ENCODE measurements at places on chromosomes 11 and 22. TPM values are rescaled to one million over a fixed set of nuclear protein-coding genes. Genes with fewer than 3 reads are reported as not detected.

- DNase-seq: no peak
These were observed 2.1 kb downstream of the PNPLA3 start for GRCh38 chr22:43925433-43926348.

GRCh38 chr11:11297578-11297977, 55.5 kb downstream of the CSNK2A3 start:
- no peak for DNase-seq

DNA sequence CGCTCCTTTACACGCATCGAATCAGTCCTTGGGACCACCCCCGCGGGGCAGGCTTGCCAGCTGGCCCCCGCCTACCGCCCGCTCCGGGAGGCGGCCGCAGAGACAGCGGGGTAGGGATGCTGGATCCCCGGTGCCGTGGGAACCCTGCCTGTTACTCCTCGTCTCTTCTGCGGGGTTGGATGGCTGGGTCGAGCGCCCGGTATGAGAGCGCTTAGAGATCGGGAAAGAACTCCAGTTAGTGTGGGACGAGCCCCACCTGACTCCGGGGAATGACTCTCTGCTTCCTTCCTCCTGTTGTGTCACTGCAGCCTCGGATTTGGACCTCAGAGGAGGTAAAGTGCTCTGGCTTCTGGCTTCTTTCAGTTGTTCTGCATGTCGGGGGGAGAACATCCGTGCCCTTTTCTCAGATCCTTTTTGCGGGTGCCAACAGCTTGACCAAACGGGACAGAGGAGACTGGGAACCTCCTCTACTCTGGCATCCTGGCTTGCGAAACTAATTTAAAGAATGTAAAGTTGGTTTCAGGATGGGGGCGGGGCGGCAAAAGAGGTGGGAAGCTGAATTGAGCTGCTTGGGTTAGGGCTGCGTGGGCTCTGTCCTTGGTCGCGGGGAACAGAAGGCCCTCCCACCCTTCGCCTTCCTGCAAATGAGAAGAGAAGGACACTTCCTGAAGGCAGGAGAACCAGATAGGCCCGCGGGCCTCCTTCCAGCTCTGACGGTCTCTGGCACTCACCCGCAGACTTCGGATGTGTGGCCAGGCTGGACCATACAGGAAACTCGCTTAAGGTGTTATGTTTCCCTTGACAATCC, 938 bp downstream of the LAYN start:
- peak; percentile 75 for DNase-seq

- DNase-seq: no peak
These were observed 1949.4 kb upstream of the RAG2 start for GRCh38 chr11:38547462-38547861.

Gene EFCAB6
- 2.8 TPM for total RNA-seq

DNA sequence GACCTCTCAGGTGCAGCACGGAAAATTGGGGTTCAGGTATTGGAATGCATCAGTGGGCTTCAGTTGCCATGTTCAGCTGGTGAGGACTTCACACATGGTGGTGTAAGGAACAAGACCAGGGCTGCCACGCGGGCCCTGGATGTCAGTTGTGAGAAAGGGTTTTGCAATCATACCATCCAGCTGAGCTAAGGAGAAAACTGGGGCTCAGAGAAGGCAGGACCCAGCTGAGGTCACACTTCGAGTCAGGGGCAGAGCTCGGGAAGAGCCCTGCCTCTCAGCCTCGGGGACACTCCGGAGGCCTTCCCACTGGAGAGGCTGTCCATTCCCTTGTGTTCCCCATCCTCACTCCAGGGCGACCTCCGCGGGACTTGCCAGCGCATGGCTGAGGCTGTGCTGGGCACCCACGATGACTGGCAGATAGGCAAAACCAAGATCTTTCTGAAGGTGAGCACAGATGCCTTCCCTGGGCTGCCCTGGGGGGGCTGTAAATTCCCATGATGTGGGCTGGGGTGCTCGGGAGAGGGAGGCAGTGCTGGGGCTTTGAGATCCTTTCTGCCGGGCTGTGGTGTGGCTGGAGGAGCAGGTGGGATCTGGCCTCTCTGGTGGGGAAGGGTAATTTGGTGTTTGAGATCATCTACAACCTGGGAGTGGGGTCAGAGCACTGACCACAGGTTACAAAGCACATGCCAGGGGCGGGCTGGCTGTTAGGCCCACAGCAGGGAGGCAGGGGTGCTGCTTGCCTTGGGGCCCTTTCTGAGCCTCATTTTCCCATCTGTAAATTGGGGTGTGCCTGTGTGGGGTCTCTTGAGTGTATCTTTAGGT, 47.2 kb downstream of the MYO7A start:
- no peak for DNase-seq

DNA sequence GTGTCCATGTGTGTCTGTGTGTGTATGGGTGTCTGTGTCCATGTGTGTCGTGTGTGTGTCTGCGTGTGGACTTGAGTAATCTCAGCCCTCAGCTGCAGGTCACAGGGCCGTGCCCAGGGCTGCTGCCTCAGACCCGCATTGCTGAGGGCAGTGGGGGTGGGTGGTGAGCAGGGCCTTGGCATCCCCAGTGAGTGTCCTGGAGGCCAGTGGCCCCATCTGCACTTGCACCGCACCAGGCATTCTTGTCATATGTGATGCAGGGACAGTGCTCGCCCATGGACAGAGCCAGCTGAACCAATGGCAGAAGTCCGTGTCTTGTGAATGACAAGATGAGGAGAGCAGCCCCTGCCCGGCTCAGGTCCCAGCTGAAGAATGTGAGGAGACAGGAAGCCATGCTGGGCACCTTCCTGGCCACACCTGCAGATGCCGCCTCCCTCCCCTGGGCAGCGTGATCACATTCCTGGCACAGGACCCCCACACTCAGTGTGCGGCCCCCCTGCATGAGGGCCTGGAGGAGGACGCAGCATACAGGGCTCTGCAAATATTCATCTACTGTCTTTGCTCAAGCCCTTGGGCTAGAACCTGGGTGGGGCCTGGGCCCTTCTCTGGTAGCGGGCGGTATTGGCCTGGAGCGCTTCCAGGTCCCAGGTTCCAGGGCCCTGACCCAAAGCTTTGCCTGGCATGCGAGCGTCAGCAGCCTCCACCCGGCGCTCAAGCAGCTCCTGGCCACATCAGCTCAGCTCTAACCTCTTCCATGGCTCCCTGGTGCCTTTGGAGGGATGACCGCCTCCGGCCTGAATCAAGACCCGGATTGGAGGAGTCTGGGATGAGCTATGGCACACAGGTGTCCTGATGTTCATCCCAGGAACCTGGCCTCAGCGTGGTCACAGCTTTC, 3.9 kb downstream of the ALDH3B2 start:
- DNase-seq: no peak

Gene SLC6A5
- not detected for total RNA-seq

- no peak for DNase-seq
These were observed 14.4 kb downstream of the DCDC1 start for GRCh38 chr11:31355131-31355530.

GRCh38 chr22:47806894-47807293, 1044.4 kb downstream of the TBC1D22A start:
- no peak for DNase-seq

Gene IGLL5
- total RNA-seq: 130 TPM

DNA sequence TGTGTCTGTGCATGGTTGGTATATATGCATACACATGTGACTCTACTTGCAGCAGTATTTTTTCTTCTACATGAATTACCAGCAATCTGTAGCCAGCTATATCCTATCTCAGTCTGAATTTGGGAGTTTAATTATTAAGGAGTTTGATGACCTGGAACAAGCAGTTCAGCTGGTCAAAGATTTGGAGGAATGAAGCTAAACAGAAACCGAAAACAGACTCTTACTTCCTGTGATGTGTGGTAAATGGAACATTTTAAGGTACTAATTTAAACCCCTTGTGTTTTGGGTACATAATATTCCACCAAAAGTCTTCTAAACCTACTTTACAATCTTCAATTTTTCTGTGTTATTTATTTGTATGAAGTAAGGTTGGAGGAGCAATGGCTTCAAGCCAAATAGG, 124.4 kb upstream of the PGR start:
- DNase-seq: no peak

DNA sequence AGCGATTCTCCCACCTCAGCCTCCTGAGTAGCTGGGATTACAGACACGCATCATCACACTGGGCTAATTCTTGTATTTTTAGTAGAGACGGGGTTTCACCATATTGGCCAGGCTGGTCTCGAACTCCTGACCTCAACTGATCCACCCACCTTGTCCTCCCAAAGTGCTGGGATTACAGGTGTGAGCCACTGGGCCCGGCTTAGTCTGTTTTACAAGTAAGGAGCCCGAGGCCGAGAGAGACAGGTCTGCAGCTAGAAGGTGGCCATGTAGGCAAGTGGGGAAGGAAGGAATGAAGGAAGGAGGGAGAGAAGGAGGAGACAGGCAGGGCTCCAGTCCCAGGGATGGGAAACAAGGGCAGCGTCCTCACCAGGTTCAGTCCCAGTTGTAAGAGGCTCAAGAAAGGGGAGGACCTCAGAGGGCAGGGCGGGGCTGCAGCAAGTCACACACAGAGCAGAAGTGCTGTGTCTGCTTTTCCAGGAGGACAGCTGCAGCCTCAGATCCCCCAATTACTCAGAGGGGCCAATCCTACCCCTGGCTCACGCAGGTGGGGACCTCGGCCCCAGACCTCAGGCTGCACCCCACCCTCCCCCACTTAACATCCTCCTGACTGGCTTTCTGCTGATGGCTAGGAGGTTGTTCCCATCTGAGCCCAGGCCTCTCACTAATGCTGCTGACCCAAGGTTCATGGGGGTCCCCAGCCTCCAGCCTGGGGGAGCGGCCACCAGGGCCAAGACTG, 53.8 kb upstream of the PRR5 start:
- DNase-seq: peak; percentile 69

Gene OR5M3
- not detected for total RNA-seq

Gene ROM1
- total RNA-seq: 5.4 TPM

DNA sequence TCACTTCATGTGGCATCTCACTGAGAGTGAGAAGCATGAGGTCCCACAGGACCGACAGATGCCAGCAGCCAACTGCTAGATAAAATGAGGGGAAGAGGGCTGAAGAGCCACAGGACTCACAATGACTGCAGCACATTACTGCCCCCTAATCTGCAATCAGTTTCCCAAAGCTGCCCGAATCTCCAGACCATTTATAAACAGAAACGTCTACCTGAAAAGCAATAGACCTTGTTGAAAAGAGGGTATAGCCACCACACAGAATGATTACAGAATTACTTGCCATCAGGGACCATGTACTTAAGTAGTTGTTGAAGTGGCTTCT, 12.4 kb upstream of the TEF start:
- no peak for DNase-seq

GRCh38 chr11:1879941-1880720, 11.6 kb downstream of the PRR33 start:
- DNase-seq: peak; percentile 83

Gene OR4A16
- not detected for total RNA-seq

- no peak for DNase-seq
These were observed 11.9 kb downstream of the CLPB start for GRCh38 chr11:72422414-72422813.

GRCh38 chr11:26254378-26254777, 77.6 kb upstream of the ANO3 start:
- no peak for DNase-seq

Gene DEUP1
- total RNA-seq: not detected

DNA sequence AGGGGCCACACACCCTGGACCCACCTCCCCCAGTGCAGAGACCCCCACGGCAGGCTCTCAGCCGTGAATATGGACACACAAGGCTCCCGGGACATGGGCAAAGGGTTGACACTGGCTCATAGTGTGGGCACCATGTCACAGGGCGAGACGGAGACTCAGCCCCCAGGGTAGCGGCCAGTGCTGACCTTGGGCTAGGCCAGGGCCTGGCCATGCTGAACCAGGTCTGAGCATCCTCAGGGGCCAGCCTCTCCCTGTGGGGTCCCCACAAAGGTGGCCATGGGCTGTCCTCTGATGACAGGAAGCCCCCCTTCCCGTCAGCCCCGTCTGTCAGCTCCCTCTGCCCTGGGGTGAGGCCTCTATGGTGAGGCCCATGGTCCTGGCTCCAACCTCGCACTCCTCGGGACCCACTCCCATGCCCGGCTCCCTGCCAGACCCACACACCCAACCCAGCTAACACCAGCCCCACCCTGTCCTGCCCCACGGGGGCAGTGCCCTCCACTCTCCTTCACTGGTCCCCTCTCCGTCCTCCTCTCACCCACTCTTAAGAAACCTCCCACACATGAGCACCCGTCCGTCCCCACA, 19.0 kb upstream of the PRODH start:
- peak; percentile 57 for DNase-seq

DNA sequence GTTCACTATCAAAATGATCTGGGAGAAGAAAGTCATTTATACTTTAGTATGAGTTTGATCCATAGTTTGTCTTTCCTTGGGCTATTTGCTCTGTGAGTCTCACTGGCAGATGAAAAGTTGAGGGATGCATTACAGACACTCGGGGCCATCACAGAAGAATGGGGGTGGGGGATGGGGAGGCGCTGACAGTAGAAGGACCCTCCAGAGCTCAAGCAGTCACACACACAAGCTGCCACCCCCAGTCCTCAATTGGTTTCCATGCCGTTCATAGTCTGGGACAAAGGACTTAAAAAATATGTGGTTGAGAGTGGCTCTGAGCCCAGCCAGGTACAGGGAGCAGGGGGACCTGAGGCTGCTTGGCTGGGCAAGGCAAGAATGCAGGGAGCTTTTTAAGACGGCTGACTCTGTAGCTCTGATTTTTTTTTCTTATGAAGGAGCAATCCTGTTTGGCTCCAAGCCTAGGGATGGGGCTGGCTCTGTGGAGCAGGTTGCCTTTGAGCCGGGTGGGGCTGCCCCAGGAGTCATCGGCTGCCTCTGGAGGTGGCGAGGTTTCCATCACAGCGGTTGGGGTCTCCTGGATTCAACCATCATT, 13.3 kb upstream of the ANO1 start:
- no peak for DNase-seq

Gene SOX6
- total RNA-seq: 4.5 TPM

DNA sequence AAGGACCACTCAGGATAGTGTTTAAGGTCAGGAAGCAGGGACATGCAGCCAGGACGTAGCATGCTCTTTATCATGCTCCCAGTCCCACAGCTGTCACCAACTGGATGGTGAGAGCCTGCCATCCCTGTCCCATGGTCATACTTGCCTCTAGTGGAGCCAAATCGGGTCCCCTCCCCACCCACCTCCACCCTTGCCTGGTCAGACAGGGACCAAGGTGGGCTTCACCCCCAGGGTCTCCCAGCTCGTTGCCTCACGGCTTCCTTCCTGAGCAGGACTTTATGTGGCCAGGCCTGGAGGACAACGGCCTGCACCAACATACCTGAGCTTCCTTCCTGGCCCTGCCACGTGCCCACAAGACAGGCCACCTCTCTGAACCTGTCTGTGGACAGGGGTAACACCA, 19.8 kb downstream of the A4GALT start:
- no peak for DNase-seq

- no peak for DNase-seq
These were observed 787.1 kb upstream of the API5 start for GRCh38 chr11:42524534-42525227.

- no peak for DNase-seq
These were observed 72.2 kb downstream of the LARGE2 start for GRCh38 chr11:45994371-45995341.

- DNase-seq: peak; percentile 97
These were observed at the start of gene RNF169 for GRCh38 chr11:74748211-74749126. Gene RNF169, plus strand, starts transcription at chr11:74748849. Its CDS starts 32 bp downstream, at chr11:74748881.

DNA sequence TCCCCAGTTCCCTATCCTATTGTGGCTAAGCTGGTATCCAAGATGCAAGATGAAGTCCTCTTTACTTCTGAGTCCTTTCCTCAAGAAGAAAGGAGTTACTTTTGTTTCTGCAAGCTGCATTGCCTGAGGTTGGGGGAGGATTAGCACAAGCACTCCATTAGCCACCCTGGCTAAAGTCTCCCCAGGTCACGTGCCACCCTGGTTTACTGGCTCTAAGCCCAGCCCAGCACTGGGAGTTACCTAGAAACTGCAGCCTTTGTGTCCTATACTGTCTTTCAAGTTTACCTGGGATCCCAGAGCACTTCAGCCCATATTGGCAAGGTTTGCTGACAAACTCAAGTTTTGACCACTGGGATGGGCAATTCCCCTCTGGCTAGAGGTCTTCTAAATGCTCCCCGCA, 78.4 kb upstream of the DBX1 start:
- DNase-seq: no peak

Measured in spleen (tissue), 13 donors.